ENCODE measurements at places on chromosomes 7 and 10.

- DNase-seq, result no peak
These were observed 263.3 kb downstream of the TNS3 start for GRCh38 chr7:47318395-47319182.

- DNase-seq, result peak; percentile 21
These were observed 51.3 kb upstream of the GPR26 start for GRCh38 chr10:123614888-123615287.

DNA sequence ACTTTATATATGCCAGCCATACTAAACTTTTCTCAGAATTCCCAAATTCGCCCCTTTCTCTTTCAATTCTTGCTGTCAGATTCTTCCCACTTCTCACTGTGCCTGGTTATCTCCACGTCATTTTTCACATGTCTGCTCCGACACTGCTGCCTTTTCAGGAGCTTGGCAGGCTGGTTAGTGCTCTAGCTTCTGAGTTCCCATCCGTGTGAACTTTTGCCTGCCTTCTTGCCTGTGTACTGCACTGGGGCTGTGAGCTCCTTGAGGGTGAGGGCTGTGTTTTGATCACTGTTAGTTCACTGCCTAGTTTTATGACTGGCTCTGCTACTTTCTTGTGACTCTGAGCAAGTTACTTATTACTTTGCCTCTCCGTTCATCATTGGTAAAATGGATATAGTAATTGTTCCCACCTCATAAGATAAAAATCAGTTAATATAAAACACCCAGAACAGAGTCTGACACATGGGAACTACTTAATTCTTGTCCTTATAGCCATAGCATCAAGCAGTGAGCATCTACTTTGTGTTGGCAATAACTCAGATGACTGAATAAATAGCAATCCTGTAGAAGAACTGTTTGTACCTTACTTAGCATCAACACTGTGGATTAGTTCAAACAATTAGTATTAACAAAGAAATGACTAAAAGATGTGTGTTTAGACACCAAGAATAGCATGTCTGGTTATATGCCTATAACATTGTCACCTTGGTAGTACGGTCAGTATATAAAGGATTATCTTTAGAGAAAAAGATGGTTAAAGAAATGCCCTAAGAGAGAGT lies 5.5 kb downstream of the GSTO1 start:
- no peak for DNase-seq

GRCh38 chr10:12741360-12741804 lies 260.1 kb downstream of the CCDC3 start:
- no peak for DNase-seq

DNA sequence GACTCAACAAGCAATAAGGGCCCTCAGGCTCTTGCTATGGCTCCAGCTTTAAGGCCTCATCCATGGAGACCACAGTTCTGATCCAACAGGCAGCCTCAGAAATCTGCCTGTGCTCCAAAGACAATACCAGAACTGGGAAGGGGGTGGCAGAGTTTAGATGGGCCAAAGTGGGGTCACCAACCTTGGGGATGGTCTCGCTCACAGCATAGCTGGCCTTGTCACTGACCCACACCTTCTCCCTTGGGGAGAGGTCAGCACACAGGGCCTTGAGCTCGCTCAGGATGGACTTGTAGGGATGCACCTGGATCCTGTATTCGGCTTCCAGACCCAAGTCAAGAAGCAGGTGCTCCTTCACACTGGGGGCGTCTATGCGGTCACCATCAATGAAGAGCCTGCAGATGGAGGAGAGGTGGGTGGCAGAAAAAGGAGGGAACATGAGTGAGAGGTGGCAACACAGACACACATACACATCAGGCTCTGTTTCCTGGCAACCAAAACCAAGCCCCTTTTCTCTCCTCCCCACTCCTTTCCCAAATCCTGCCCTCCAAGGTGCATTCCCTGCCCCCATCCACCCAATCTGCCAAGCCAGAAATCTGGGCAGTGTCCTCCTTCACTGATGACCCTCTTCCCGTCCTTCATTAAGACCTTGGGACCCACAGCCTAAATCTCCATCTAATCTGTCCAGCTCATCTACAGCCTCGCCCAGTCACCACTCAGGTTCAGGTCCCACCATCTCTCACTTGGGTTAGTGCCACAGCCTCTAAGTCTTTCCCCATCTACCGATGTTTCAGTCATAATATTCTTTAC lies 40.9 kb downstream of the XPNPEP1 start:
- DNase-seq, result no peak

DNA sequence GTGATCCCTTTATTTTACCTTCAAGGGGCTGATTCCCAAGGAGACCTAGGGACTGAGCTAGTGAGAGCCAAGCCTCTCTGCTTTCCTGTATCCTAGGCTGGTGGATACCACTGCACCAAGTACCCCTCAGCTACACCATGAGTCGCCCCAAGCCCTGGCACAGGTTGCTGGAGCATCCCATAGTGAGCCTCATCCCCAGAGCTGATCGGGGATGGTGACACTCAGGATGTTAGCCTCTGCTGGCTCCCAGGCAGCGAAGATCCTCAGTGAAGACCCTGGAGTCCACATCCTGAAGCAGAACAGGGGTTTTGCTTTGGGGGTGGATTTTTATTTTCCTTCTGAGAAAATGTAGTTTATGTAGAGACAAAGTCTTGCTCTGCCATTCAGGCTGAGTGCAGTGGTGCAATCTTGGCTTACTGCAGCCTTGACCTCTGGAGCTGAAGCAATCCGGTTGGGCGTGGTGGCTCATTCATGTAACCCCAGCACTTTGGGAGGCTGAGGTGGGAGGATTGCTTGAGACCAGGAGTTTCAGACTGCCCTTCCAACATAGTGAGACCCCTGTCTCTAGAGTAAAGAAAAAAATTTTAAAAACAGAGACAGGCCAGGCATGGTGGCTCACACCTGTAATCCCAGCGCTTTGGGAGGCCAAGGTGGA lies 12.5 kb upstream of the ZNF212 start:
- no peak for DNase-seq

- no peak for DNase-seq
These were observed 38.3 kb upstream of the TUBB8 start for GRCh38 chr10:87177-88080.

- DNase-seq, result no peak
These were observed 240.4 kb upstream of the LYZL1 start for GRCh38 chr10:29048506-29048905.

- DNase-seq, result no peak
These were observed 37.0 kb downstream of the PPP2R2D start for GRCh38 chr10:131937836-131938235.

- DNase-seq, result no peak
These were observed 58.2 kb upstream of the CAMK2B start for GRCh38 chr7:44383566-44383965.

- DNase-seq, result no peak
These were observed 73.8 kb upstream of the SLF2 start for GRCh38 chr10:100838986-100839385.

DNA sequence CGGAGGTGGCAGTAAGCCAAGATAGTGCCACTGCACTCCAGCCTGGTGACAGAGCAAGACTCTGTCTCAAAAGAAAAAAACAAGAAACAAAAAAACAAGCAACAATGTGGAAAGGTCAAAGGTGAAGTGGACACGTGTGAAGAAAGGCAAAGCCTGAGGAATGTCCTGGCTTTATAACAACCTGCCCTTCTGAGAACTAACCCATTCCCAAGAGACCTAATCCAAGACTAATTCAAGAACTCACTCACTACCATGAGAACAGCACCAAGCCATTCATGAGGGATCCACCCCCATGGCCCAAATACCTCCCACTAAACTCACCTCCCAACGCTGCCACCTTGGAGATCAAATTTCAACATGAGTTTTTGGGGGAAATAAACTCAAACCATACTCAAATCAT lies 47.5 kb upstream of the KIF5B start:
- no peak for DNase-seq

- no peak for DNase-seq
These were observed 34.5 kb downstream of the ATXN7L1 start for GRCh38 chr7:105841866-105842265.

GRCh38 chr7:71303566-71303965 lies 171.6 kb downstream of the GALNT17 start:
- no peak for DNase-seq

- no peak for DNase-seq
These were observed 23.2 kb upstream of the ASL start for GRCh38 chr7:66052447-66052846.

GRCh38 chr7:5413449-5413786 lies 10.2 kb downstream of the TNRC18 start:
- DNase-seq, result no peak

DNA sequence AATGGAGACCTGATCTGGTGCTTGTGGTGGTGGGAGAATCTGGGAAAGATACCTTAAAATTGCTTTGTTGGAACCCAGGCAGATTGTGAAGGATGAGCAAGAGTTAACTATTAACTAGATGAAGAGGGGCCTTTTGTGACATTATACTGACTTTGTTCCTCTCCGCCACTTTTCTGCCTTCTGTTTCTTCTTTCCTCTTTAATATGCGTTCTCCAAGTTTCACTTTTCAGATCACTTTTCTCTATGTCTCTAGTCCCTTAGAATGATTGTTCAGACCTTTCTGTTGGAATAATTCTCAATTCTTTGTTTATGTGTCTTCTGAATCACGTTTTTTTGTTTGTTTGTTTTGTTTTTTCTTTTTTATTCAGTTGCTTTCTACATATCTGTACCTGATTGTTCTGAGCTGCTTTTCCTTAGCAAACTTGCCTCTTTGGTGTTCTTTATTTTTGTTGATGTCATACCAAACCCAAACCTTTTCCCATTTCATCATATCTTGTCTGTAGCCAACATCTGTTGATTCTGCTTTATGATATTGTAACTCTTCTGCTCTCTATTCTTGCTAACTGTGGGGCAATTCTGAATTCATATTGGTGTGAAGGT lies 2.8 kb downstream of the BMPR1A start:
- no peak for DNase-seq

- DNase-seq, result no peak
These were observed 5.2 kb upstream of the CHST15 start for GRCh38 chr10:124098575-124098974.

DNA sequence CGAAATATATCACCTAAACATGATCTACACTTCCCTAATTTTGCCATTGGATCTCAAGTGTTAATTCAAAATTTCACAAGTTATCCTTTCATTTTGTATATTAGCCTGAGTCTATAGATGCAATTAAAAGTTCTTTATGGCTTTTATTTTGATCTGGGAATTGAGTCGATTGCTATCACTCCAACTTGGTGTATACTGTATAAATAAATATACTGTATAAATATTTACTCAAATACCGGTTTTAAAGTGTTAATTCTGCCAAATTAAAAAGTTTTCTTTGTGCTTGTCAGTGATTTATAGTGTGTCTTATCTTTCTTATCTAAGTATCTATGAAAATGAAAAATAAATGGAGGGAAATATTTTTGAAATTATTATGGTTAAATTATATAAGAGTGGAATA lies 683.7 kb upstream of the LRRN3 start:
- DNase-seq, result no peak

- DNase-seq, result no peak
These were observed 13.9 kb upstream of the PSAP start for GRCh38 chr10:71864911-71865361.

GRCh38 chr7:92609921-92610518 lies 19.8 kb upstream of the FAM133B start:
- peak; percentile 31 for DNase-seq

DNA sequence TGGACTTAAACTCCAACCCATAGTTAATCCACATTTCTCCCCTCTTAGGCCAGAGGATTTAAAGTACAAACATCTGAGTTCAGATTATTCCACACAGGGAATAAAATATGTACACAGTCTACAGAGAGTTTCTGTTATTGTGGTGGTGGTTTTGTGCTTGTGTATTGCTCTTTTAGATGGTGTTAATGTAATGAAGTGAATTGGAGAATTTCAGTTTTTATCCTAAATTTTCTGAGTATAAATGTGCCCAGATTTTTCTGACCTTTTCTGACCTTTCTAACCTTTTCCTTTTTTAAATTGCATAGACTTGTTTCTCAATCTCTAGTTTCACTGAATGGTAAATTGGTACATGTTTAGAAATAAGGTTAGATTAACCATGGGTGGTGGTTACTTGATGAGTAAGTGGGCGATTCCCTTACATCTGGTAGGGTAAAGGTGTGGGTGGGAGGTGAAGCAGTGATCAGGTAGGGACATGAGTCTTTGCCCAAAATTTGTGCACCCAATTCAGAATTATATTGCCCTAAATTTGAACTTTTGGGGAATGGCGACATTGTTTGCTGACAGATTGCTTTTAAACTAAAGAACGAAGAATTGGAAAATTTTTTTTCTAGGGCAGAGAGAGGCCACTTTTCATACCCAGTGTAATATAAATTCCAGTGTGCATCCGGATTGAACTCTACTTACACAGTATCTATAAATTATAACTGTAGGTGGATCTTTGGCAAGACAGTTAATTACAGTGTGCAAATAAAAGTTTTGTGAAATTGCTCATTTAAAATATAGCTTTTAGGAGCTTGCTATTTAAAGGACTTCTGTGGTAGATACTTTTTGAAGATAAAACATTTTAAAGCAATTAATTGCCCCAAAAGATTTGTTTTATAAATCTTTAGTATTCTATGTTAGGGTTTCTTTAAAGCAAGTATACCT lies 62.2 kb downstream of the ST7 start:
- DNase-seq, result no peak

- no peak for DNase-seq
These were observed 2.5 kb downstream of the UNC5B start for GRCh38 chr10:71214641-71215559.

- DNase-seq, result no peak
These were observed 18.9 kb downstream of the SGMS1 start for GRCh38 chr10:50604809-50605208.

DNA sequence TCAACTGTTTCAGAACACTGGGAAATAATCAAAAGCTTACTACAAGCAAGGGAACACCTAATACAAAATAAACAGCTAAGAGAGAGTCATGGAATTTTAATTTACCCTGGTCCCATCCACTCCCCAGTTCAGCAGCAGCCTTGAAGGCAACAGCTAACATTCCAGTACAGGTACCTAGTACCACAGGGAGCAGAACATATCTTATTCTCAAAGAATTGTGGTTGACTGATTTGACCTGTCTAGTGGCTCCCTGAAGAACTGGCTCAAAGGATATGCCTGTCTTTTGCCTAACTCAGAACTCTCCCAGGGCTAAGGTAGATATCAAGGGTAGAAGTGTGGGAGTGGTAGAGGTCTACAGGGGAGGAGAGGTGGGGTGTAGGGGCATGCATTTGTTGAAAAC lies 32.3 kb downstream of the SMURF1 start:
- no peak for DNase-seq

- no peak for DNase-seq
These were observed 18.8 kb downstream of the TRIL start for GRCh38 chr7:28939367-28939766.

DNA sequence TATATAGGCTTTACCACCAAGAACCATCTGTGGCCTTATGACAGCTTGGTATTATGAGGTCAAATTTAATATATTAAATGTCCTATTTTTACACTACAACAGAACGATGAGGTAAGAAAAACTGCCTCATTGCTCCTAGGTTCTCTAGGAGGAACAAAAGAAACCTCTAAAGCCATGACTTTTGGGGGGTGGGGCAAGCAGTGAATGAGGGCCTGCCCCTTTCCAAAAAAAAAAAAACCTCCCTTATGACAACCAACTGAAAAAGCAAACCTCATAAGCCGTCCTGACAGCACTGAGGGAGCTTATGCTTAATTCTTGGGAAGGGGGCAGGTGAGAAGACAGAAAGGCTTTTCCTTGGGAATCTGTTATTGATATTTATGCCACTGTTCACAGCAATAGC lies 116.6 kb downstream of the KMT2E start:
- no peak for DNase-seq

Data from CD4-positive, CD25-positive, alpha-beta regulatory T cell (primary cell).